ENCODE measurements at places on chromosomes 3 and 15. TPM values are rescaled to one million over a fixed set of nuclear protein-coding genes. Genes with fewer than 3 reads are reported as not detected.

AAGAB gene
- total RNA-seq, result 41.8 TPM

KNL1 gene
- total RNA-seq, result 3.5 TPM

SH3BP5 gene
- total RNA-seq, result 65.4 TPM

SLC9A9 gene
- total RNA-seq, result 8.3 TPM

CCDC13 gene
- 0.72 TPM for total RNA-seq

HEG1 gene
- 114 TPM for total RNA-seq

ENTPD3 gene
- 0.36 TPM for total RNA-seq

CAMP gene
- total RNA-seq, result not detected

HDC gene
- not detected for total RNA-seq

KNG1 gene
- total RNA-seq, result not detected

CD80 gene
- total RNA-seq, result 2.5 TPM

ARNT2 gene
- total RNA-seq, result 30.0 TPM

TM4SF18 gene
- total RNA-seq, result 0.29 TPM

SST gene
- total RNA-seq, result not detected

PLCB2 gene
- under 0.01 TPM for total RNA-seq

XYLB gene
- total RNA-seq, result 12.4 TPM

ACOX2 gene
- 28.6 TPM for total RNA-seq

GASK1A gene
- total RNA-seq, result 0.88 TPM

CD96 gene
- total RNA-seq, result under 0.01 TPM

XPC gene
- 52.1 TPM for total RNA-seq

GOLGA6B gene
- not detected for total RNA-seq

GFM1 gene
- 46.9 TPM for total RNA-seq

SH2D7 gene
- total RNA-seq, result not detected

GABRA5 gene
- not detected for total RNA-seq

LDHAL6B gene
- not detected for total RNA-seq

VEPH1 gene
- 23.2 TPM for total RNA-seq

FGD5 gene
- under 0.01 TPM for total RNA-seq

AMIGO3 gene
- total RNA-seq, result 0.29 TPM

PAK6 gene
- total RNA-seq, result not detected

CCDC191 gene
- 4.0 TPM for total RNA-seq

PTH1R gene
- 0.29 TPM for total RNA-seq

LRRC3B gene
- not detected for total RNA-seq

LMCD1 gene
- 213 TPM for total RNA-seq

ISLR2 gene
- total RNA-seq, result not detected

CLDN1 gene
- 1.1 TPM for total RNA-seq

ZDHHC23 gene
- 1.1 TPM for total RNA-seq

AMT gene
- total RNA-seq, result 1.1 TPM

RNF123 gene
- 33.3 TPM for total RNA-seq

IL20RB gene
- total RNA-seq, result 1.8 TPM

ATP13A4 gene
- not detected for total RNA-seq

EFHB gene
- 0.29 TPM for total RNA-seq

ZNF774 gene
- total RNA-seq, result 1.8 TPM

KCNAB1 gene
- 0.36 TPM for total RNA-seq

ADAMTS9 gene
- 2.7 TPM for total RNA-seq

GOLGA8H gene
- total RNA-seq, result under 0.01 TPM

TMC3 gene
- total RNA-seq, result not detected

ZMYND10 gene
- 2.9 TPM for total RNA-seq

PYDC2 gene
- not detected for total RNA-seq
